ENCODE measurements at places on chromosomes 12 and 14.
A peak's percentile ranks its signal among the peaks of the same experiment; 100 is the strongest.

DNA sequence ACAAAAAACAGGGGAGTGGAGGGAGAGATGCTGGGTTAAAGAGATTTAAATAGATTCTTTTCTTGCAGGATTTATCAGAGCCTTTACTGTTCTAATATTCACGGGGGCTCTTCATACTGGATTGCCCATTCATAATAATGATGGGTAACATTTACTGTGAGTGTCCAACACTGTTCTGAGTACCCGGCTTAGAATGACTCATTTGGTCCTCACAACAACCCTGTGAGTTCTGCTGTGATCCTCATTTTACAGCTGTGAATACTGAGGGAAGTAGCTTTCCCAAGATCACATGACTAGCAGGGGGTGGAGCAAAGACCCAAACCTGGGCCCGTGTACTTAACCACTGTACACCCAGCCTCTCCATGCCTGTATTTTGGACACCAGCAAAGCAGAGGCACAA lies 113.4 kb downstream of the NT5DC3 start:
- no peaks in the 10 kb centered on the region for H3K36me3 ChIP-seq
- H3K27me3 ChIP-seq: no peaks in the 10 kb centered on the region
- H3K4me3 ChIP-seq: no peak overlapping the region
- no peak overlapping the region for H3K27ac ChIP-seq

- no peaks in the 10 kb centered on the region for H3K27me3 ChIP-seq
- peaks cover 15% of the 10 kb centered on the region for H3K36me3 ChIP-seq
- H3K27ac ChIP-seq: no peak overlapping the region
- H3K4me3 ChIP-seq: no peak overlapping the region
- H3K4me1 ChIP-seq: peaks cover 19% of the 10 kb centered on the region
- peak; percentile 13 for DNase-seq
These were observed 124.3 kb downstream of the FOXN3 start for GRCh38 chr14:89292579-89293313.

- no peak for DNase-seq
- no peaks in the 10 kb centered on the region for H3K36me3 ChIP-seq
- peaks cover 10% of the 10 kb centered on the region for H3K4me1 ChIP-seq
- H3K27me3 ChIP-seq: no peaks in the 10 kb centered on the region
These were observed 187.3 kb downstream of the CAND1 start for GRCh38 chr12:67456431-67456901.

DNA sequence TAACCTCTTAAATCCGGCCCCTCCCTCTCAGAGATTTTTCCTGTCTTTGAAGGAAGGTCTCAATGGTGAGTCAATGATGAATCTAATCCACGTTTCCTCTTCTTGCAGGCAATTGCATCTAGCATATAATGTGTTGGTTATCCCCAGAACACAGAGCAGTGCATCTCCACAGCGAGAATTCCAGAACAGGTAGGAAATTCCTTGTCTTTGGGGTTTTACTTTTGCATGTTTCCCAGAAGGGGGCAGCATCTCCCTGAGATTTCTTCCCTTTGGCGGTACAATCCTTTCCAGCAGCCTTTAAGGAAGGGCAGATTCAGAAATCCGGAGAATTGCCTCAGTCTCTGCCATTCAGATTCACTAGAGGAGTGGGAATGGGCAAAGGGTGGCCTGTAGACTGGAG lies 128.0 kb downstream of the KCNA5 start:
- H3K4me3 ChIP-seq: no peak overlapping the region
- no peak overlapping the region for H3K27ac ChIP-seq
- H3K4me1 ChIP-seq: no peaks in the 10 kb centered on the region
- peaks cover 8% of the 10 kb centered on the region for H3K27me3 ChIP-seq
- peak; percentile 82 for DNase-seq

DNA sequence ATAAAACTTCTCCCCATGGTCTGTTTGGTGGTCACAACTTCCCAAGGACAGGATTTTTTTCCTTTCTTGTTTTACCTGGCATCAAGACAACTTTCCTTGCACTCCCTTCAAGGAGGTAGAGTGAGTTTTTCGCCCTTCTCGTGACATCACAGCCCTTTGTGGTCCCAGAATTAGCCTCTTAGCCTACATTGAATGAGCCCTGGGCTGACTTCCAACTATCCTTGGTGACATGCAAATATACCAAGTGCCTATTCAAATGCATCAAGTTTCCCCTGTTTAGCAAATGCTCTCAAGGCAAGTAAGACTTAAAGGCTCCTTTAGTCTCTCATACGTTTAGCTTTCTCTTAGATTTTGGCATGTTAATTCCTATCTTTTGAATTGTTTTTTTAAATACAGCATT lies 36.6 kb downstream of the TC2N start:
- H3K4me3 ChIP-seq: no peak overlapping the region
- peaks cover 14% of the 10 kb centered on the region for H3K4me1 ChIP-seq
- no peaks in the 10 kb centered on the region for H3K36me3 ChIP-seq
- H3K27me3 ChIP-seq: no peaks in the 10 kb centered on the region
- DNase-seq: peak; percentile 68

DNA sequence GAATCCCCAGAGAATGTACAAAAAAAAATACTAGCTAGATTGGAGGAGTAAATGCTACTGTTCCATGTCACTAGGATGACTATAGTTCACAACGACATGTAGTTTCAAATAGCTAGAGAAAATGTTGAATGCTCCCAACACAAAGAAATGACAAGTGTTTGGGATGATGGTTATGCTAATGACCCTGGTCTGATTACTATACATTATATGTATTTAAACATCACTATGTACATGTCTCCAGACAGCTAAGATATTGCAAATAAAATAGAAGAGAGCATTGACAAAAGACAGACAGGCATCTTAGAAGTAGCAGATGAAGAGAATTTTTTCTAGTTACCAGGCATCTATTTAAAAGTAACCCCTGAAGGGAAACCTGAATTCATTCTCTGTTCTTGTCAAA lies 281.6 kb upstream of the SLC16A7 start:
- H3K27ac ChIP-seq: no peak overlapping the region
- H3K36me3 ChIP-seq: no peaks in the 10 kb centered on the region
- no peak overlapping the region for H3K4me3 ChIP-seq
- DNase-seq: no peak

DNA sequence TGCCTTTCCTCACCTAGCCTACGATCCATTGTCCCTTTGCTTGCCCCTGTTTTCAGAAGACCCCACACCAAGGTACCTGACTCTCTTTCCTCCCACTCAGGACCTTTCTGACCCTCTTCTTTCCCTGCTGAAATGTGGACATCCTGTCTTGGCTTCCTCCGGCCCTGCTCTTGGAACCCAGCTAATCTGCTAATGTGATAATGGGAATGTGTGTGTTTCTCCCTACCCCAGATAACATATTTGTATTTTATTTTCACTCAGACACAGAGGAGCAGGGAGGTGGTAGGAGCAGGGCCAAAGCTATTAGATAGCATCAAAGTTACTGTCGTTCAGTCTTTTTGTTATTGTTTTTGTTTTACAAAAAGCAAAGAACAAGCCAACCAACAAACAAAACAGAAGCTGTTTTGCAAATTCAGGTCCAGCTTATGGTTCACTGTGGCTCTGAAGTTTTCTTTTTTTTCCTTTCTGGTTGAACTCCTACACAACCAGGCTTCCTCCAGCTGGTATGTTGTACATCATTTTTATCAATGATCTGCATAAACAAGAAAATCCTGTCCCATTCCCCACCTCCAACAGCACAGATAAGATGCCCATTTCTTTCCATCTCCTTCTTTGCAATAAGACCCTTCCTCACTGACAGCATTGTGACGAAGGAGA lies 137.3 kb downstream of the C12orf75 start:
- no peaks in the 10 kb centered on the region for H3K4me1 ChIP-seq
- H3K4me3 ChIP-seq: no peak overlapping the region
- H3K36me3 ChIP-seq: no peaks in the 10 kb centered on the region
- H3K27ac ChIP-seq: no peak overlapping the region
- DNase-seq: no peak

DNA sequence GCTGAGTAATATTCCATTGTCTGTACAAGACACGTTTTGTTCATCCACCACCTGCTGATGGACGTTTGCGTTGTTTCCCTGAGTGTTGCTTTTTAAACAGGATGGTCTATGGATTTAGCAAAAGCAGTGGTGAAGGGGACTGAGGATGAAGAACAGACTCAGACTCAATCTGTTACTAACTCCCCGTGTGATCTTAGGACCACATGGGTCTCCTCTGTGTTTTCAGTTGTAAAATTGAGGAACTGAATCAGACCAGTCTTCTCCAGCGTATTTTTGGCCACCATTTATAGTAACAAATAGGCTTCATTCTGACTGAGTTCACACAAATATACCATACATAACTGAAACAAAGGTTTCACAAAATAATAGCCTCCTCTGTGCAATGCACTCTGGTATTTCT lies 85.6 kb downstream of the FOXN3 start:
- DNase-seq: no peak
- H3K27me3 ChIP-seq: no peaks in the 10 kb centered on the region
- no peak overlapping the region for H3K27ac ChIP-seq
- no peaks in the 10 kb centered on the region for H3K36me3 ChIP-seq

- H3K4me3 ChIP-seq: no peak overlapping the region
- no peak for DNase-seq
- no peak overlapping the region for H3K27ac ChIP-seq
- H3K27me3 ChIP-seq: peaks cover 63% of the 10 kb centered on the region
- H3K4me1 ChIP-seq: no peaks in the 10 kb centered on the region
- H3K36me3 ChIP-seq: no peaks in the 10 kb centered on the region
These were observed 24.3 kb upstream of the CHGA start for GRCh38 chr14:92898566-92899131.

GRCh38 chr12:24860546-24860945 lies 88.4 kb downstream of the BCAT1 start:
- no peak overlapping the region for H3K27ac ChIP-seq
- no peak overlapping the region for H3K4me3 ChIP-seq
- H3K27me3 ChIP-seq: no peaks in the 10 kb centered on the region
- H3K4me1 ChIP-seq: peaks cover 3% of the 10 kb centered on the region
- H3K36me3 ChIP-seq: no peaks in the 10 kb centered on the region

GRCh38 chr14:82075566-82075965 lies 541.9 kb upstream of the SEL1L start:
- H3K4me3 ChIP-seq: no peak overlapping the region
- no peaks in the 10 kb centered on the region for H3K36me3 ChIP-seq
- H3K4me1 ChIP-seq: no peaks in the 10 kb centered on the region
- H3K27me3 ChIP-seq: no peaks in the 10 kb centered on the region
- DNase-seq: peak; percentile 27
- H3K27ac ChIP-seq: no peak overlapping the region

Data from stomach (tissue), 19 donors.